ENCODE measurements at places on chromosomes 7 and 10.

- no peak for DNase-seq
Observed at GRCh38 chr7:11332865-11333228, 359.2 kb downstream of the PHF14 start.

- no peak for DNase-seq
Observed at GRCh38 chr7:50565977-50566376, 772 bp upstream of the DDC start.

GRCh38 chr7:66697449-66698438 is 42.8 kb upstream of the RABGEF1 start:
- peak; percentile 72 for DNase-seq

DNA sequence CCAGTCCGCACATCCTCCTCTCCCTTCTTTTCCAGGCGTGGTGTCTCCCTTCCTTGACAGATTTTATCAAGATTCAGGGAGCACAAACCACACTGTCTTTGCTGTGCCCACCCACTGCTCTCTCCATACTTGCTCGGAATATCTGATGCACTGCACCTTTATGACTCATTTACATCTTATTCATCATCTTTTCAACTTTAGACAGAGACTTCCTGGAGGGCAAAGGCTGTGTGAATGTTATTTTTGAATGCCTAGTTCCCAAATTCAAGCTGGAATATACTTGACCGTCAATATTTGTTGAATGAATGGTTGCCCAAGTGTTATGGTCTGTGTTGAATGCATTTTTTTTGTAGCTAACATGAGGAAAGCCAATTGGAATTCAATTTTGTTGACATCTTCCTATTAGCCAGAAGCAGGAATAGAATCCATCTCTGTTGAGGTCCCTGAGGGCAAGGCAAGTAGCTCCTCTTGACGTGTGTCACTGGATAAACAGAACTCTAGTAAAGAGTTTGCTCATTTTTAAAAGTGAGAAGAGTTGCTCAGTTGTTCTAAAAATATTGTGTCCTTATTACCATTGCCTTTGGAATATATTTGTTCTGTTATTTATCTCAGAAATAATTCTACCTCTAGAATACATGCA is 95.0 kb downstream of the KLF6 start:
- no peak for DNase-seq

GRCh38 chr7:114823290-114823689 is 98.6 kb upstream of the MDFIC start:
- peak; percentile 62 for DNase-seq

- DNase-seq, result no peak
Observed at GRCh38 chr7:48347230-48347825, 176.1 kb downstream of the ABCA13 start.

DNA sequence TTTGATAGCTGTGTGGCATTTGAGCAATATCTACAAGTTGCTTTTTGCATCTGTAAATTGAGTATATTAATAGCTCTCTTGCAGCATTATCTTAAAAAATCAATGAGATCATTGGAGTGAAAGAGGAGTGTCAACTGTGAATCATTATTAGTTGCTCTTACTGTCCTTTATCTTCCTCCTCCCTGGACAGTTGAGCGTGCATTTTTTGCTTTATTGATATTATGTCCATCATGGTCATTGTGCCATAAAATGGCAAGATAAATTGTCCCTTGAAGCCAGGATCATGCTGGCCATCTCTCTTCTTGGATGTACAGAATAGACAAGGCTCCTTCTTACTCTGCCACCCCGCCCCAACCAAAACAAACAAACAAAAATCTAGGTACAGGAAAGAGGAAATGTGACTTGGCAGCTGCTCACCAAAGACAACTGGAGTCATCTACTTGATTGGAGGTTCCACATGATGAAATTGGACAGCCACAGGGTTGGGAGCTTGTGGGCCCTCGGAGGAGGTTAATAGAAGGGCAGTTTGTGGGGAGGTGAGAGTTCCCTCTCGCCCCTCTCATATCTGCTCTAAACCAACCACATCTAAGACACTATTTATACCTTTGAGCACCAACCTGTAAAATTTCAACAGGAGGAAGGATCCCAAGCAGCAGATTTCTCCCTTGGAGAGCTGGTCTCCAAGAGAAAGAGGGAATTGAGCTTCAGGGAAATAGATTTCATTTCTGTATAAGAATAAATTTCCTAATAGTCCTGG is 252.7 kb downstream of the SKIDA1 start:
- no peak for DNase-seq

- no peak for DNase-seq
Observed at GRCh38 chr7:40133561-40134427, 628 bp downstream of the MPLKIP start.

GRCh38 chr10:91816981-91817380 is 18.8 kb downstream of the TNKS2 start:
- no peak for DNase-seq

- no peak for DNase-seq
Observed at GRCh38 chr10:95836610-95837355, 71.0 kb upstream of the CC2D2B start.

- no peak for DNase-seq
Observed at GRCh38 chr7:90312745-90313144, 8.4 kb downstream of the FAM237B start.

- DNase-seq, result no peak
Observed at GRCh38 chr10:48905311-48905710, 34.3 kb downstream of the LRRC18 start.

DNA sequence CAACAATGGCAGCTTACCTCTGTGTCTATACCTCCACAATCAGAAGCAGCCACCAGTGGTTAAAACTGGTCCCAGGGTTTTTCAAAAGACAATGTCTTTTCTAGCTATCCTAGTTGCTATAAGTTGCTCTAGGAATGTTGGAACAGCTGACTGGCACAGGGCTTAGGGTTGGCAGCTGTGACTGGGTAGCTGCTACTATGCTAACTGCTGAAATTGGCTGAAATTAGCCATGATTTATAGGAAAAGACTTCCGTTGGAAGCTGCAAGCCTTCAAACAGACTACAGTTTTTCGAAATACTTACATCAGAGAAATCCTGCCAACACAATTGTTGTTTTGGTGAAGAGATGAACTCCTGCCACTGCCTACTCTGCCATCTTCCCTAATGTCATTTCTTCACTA is 102.3 kb downstream of the MKX start:
- no peak for DNase-seq

DNA sequence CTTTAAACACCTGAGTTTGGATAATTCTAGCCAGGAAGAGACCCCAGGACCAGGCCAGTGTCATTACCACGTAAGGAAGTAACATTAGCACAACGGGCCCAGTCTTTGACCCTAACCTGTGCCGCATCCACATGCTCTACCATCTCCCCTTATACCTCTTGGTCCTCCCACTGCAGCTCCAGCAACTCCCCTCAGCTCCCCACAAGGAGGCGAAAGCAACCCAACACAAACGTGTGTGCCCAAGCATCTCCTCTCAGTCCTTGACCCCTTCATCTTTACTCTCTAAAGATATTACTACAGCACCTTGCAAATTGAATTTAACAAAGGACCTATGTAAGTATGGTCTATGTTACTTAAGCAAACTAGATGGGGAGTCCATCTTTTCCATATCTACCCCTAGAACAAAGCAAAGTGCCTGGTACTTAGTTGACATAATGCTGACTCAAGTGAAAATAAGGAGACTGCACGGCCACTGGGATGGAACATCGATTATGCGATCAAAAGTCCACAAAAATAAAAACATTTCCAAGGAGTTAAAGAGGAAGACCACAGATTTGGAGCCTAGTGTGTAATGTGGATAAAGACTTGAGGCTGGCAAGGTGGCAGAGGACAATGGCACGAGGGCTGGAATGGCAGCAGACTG is 147.7 kb downstream of the JAZF1 start:
- no peak for DNase-seq

GRCh38 chr10:49362596-49363260 is 33.2 kb downstream of the DRGX start:
- no peak for DNase-seq

DNA sequence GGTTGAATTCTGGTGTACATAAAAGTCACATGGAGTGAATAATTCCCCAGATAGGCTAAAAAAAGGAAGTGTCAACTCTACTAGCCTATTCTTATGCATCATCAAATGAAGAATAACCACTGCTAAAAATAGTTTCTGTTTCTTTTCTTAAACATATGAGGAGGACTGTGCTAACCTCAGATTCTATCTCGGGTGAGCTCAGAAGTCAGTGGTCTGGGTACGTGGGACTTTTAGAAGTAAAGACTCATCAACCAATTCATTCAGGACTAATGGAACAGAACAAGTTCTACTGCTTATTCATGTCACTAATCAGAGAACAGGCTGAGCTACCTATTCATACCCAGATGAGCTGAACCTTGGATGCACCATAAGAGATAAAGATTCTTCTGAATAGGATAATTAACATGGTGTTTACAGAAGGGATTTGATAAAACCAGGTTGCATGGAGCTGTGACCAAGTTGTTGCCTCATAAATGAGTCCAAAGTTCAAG is 9.5 kb upstream of the ASAH2 start:
- DNase-seq, result no peak

DNA sequence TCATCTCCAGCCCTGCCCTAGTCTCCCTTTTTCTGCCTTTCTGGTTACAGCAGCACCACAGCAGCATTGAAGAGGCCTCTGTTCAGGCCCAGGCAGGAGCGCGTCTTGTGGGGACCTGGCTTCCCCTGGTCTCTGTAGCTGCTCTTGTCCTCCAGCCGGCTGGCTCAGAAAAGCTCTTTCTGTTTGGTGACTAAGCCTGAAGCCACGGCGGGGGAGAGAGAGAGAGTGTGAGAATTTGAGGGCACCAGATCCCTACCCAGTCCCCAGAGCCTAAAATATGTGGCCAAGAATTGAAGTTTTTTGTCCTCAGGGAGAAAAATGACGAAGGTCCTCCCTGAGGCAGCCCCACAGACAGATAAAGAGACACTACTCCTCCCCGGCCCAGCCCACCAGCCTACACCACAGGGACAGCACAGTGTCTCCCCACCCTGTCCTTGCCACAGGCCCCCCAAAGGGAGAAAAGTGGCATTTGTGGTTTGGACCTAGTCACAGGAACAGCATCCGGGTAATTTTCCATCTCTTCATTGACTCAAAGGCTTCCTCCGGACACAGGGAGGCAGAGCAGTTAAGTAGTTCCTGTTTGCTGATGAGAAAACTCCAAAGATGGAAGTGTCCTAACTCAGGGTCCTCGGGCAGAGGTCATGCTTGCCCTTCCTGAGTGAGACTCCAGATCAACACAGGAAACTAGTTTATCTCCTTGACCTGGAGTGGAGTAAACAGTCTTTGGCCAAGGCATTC is 13.3 kb upstream of the FAM180A start:
- no peak for DNase-seq

DNA sequence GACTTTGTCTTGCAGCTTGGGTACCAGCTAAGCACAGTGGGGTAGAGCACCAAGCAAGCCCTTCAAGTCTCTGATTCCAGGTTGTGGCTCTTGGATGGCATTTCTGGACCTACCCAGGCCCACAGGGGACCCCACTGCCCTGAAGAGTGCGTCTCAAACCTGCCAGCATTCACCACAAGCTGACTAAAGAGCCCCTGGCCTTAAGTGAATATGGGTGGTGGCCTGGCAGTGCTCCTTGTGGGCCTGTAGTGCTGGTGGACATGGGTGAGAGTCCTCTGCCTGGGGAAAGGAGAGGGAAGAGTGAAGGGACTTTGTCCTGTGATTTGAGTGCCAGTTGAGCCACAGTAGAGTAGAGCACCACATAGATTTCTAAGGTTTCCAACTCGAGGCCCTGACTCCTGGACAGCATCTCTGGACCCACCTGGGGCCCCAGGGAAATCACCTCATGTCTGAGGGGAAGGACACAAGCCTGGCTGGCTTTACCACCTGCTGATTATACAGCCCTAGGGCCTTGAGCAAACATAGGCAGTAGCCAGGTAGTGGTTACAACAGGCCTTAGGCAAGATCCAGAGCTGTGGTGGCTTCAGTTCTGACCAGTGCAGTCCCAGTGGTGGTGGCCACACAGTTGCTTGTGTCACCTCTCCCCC is 23.7 kb downstream of the GSDME start:
- no peak for DNase-seq

DNA sequence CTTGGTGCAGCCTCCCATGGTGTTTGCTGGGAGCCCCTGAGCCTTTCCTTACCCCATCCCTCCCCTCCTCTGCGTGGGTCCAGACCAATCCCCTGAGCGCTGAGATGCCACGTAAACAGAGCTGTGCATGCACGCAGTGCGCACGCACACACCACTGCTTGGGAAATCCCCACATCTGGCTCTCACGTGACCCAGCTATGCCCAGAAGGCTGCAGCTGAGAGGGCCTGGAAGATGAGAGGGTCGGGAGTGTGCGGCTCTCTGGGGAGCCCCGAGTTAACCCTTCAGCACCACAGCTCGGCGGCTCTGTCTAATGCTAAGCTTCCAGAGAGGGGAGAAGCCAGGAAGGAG is 177.2 kb downstream of the SH3PXD2A start:
- DNase-seq, result no peak

DNA sequence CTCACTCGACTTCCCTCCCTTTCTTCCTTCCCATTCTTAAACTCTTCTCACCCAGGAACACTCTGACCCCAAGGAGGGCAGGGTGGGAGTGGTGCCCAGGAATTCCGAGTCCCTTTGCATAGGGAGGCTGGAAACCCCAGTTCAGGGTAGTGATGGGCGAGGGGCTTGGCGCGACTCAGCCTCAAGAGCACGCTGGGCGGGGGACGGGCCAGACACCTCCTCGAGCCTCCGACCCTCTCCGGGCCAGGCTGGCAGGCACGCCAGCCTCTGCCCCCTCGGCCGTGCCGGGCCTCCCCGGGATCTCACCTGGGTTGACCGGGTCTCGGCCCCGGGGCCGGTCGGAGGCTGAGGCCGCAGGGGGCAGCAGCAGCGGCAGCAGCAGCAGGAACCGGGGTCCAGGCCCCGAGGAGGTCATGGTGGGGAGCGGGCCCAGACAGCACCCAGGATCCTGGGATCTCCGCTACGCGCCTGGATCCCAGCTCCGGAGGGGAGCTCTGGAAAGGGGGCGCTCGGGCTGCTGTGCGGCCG is 457 bp downstream of the PLOD3 start:
- no peak for DNase-seq

- no peak for DNase-seq
Observed at GRCh38 chr10:124648738-124649137, 95.4 kb downstream of the FAM53B start.

DNA sequence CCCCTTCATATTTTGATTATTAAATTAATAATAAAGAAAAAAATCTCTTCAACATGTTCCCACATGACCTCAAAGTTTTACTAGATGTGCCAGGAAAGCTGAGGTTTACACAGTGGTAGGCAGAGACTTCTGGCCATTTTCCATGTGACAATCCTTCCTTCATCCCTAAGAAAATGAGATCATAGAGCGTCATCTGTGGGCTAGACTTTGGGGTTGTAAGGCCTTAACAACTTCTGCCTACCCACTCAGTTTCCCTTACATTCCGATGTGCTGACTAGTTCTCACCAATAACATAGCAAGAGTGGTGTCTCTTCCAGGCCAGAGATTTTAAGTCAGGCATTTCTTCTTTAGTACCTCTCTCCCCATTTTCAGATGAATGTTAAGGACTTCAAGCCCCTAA is 171.1 kb upstream of the PHF14 start:
- DNase-seq, result no peak
